ENCODE measurements at places on chromosomes 16 and 17.

DNA sequence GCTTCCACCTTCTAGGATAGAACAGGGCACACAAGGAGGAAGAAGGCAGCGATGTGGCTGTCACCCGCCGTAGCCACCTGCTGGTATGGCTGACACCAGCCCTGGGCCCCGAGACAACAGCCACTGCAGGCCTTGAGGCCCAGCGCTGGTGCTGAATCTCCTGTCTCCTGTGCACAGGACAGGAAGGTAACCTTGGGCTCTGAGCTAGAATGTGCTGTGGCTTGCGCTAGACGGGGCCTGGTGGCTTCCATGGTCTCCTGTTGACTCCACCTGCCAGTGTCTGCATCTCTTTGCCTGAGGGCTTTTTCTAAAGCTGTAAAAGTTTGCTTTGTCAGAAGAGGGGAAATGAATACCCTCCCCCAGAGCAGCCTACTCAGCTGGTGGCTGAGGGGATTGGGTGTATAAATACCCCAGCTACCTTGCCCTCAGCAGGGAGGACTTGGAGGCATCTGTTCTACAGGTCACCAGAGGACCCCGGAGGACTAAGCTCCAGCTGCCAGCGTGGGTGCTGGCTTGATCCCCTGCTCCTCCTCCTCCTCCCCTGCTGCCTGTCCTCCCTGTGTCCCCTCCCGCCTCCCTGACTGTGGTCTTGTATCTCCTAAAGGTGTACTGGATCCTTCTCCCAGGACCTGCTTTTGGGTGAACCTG is 76.1 kb upstream of the SDK2 start:
- no peak for DNase-seq

DNA sequence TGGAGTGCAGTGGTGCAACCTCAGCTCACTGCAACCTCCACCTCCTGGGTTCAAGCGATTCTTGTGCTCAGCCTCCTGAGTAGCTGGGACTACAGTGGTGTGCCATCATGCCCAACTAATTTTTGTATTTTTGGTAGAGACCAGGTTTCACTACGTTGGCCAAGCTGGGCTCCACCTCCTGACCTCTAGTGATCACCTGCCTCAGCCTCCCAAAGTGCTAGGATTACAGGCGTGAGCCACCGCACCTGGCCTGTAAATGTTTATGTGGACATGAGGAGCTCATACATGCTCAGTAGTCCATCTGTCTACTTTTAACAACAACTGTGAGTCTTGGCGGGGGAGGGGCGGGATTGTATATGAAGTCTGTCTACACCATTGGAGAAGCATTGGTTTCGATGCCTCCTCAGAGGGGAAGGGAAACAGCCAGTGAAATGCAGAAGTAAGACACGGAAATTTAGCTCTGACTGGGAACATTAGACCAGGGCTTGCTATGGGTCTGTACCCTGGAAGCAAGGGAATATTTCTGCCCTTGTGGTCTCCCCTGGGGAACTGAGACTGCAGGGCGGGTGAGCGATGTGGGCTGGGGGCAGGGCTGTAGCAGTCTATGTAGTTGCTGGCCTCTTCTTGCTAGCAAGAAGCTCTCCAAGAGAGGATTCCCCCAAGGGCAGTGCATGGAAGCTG is 9.3 kb downstream of the NUBP1 start:
- DNase-seq: no peak

- DNase-seq: no peak
Observed at GRCh38 chr17:34156401-34156740, 98.7 kb upstream of the CCL2 start.

DNA sequence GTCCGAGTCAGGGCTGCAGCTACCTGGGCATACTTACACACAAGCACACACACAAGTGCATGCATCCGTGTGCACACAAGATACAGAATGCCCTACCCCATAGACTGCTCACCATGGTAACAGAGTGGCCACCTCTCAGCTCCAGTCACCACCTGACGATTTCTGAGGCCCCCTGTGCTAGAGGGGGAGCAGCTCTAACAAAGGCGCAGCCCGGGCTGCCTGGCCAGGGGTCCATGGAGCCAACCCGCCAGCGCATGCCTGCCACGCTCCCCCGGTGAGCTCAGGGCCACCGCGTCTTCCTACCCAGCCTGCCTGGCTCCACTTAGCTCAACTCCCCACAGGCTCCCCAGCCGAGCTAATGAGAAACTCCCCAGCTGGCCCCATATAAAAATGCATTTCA is 75.5 kb downstream of the ZNF423 start:
- DNase-seq: no peak

GRCh38 chr17:5759501-5759925 is 175.2 kb upstream of the NLRP1 start:
- DNase-seq: no peak

DNA sequence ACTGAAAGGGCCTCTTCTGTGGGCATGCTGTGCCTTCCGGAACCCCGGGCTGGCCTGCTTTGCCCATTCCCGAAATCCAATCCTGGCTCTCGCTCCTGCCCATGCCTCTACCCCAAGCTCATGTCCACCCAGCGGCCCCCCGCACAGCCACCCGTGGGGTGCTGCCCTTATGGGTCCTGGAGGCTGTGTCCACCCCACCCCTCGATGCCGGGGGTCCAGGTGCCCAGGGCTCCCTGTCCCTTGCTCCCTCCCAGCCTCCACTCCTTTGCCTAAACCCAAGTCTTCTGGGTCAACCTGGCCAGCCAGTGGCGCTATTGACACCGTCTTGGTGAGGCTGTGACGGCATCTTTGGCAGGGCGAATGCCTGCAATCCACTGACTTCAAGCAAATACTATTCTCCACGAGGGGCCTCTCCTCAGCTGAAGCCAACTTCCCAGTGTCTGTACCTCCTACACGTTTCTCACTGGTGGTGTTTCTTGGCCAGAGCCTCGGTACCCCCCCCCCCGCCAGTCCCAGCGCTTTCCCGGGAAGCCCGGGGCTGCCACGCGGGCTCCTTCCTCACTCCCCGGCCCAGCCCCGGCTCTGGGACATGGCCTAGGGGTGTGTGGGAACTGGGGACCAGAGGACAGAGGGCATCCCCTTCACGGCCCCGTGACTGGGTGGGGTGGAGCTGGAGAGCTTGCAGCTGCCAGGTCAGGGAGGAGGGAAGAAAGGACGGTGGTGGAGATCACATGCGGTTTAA is 12.2 kb upstream of the DUS1L start:
- no peak for DNase-seq

DNA sequence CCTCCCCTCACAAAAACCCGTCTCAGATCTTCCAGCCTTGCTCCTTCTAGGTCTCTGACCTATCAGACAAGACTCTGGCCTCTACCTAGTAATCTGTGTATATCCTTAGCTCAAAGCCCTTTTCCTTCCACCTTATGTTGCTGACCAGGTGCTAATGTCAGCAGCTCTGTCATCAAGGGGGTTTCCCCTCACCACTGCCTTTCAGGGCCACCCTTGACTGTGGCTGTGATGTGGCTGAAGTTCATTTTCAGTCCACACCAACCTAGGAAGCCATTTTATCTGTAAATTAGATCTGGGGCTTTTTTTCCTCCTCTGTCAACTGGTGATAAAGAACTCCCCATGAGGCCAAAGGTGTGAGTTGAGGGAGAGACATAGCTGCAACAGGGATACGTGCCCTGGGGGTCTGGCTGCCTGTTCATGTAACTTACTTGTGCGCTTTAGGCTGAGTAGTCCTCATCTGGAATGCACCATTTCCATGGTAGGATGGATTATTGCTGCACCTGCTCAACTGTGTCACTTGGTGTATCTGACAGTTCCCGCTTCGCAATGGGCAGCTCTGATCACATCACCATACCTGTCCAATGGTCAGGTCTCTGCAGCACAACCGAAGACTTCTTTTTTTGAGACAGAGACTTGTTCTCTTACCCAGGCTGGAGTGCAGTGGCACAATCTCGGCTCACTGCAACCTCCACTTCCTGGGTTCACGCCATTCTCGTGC is 14.7 kb upstream of the RUNDC3A start:
- DNase-seq: no peak

GRCh38 chr16:1326391-1326790 is 7.1 kb upstream of the BAIAP3 start:
- no peak for DNase-seq

- no peak for DNase-seq
Observed at GRCh38 chr17:15946611-15947120, 1.7 kb downstream of the ADORA2B start.

DNA sequence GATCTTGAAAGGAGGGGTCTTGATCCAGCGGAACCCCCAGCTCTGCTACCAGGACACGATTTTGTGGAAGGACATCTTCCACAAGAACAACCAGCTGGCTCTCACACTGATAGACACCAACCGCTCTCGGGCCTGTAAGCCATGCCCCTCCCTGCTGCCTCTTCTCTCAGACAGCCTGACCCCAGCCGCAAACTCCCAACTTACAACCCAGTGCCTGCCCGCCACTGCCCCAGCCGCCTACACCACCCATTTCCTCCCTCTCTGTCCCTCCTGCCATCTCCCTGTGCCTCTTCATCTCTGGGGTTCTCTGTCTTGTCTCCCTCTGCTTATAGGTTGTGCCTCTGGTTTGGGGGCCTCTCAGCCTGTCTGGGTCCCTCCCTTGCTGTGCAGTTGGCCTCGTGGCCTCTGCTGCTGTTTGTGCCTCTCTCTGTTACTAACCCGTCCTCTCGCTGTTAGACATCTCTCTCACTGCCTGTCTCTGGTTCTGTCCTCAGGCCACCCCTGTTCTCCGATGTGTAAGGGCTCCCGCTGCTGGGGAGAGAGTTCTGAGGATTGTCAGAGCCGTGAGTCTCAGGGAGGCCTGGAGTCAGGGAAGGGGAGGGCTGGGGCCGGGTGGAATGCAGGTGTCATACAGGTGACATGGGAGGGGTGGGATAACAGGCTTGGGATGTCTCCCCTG is 9.6 kb downstream of the ERBB2 start:
- no peak for DNase-seq

DNA sequence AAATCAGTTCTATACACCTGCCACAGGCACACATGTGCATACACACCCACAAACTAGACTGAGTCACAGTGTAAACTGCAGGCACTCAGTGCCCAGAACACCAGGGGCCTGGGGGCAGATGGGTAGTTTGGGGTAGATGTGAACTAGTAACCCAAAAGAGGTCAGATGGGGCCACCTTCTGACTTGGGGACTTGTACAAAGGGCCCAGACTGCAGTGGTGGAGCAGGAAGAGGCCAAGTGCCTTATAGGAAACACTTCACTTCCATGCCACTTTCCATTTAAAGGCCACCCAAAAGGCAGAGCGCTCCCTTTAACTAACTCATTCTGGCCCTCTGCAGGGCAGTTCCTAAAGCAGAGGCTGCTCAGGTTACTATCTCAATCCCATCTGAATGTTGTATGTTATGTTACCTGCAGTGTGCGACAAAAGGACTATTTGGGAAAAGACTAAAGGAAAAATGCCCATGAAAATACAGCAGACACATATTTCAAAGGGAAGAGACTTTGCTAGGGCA is 27.8 kb upstream of the ERN1 start:
- no peak for DNase-seq

- DNase-seq: no peak
Observed at GRCh38 chr17:30413109-30413508, 34.4 kb downstream of the CPD start.

GRCh38 chr17:958712-959451 is 20.7 kb downstream of the NXN start:
- no peak for DNase-seq

DNA sequence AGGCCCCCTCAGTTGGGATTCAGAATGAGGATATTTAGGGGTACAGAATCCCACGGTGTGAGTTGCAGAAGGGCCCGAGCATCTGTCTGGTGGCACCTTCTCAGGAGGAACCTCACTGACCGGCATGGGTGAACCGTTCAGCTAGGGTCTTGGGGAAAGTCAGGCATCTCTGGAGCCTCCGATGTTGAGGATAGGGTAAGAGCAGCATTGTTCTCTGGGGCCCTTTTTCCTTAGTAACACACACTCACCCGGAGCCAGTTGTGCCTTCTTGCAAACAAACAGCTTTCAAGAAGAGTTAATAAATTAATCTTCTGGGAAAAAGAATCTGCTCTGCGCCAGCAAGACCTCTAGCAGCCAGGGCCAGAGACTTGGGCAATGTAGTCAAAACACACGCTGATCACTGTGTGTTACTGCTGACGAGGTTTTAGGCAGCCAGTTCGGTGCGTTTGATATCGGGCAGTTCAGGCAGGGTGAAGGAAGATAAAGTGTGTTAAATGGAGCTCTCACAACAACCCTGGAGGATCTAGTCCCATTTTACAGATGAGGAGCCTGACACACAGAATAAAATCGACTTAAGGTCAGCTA is 48.9 kb downstream of the MSI2 start:
- no peak for DNase-seq

- DNase-seq: no peak
Observed at GRCh38 chr16:49510654-49511305, 137.2 kb downstream of the C16orf78 start.

- DNase-seq: no peak
Observed at GRCh38 chr16:3640207-3640606, 14.3 kb upstream of the DNASE1 start.

DNA sequence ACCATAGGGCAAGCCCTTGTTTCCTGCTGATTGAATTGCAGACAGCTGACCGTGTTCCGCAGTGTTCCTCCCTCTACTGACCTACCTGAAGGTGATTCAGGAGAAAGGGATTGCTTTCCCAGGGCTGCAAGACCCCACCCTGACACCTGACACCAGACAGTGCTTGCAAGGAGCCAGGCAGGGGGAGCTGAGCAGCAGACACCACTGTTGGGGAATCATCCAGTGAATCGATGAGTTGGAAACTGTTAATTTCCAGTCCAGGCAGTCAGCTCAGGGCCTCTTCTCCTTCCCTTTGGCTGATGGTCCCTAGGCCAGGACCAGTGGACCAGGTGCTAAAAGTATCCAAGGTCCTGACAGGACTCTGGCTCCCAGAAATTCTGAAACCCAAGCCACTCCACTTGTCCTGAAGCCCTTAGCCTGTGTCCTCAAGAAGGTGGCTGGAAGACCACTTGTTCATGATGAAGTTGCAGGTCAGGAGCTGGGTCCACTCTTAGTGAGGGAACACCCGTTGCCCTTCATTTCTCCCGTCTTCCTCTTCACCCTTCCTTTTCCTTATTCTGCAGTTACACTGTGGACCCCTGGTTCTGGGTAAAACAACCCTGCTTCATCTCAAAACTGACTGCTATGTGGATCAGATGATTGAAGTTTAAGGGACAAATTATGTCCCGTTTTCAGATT is 9.5 kb upstream of the UNK start:
- DNase-seq: no peak

- DNase-seq: no peak
Observed at GRCh38 chr16:66520406-66521170, 29.3 kb downstream of the TK2 start.

- DNase-seq: no peak
Observed at GRCh38 chr16:87634411-87634810, 32.1 kb downstream of the JPH3 start.

GRCh38 chr16:745739-746138 is 4.9 kb upstream of the CIAO3 start:
- no peak for DNase-seq
